SK-N-SH treated with all-trans-retinoic acid at 6 μM for 48 hours (cell line): ENCODE measurements at places on chromosomes 1 and 21.

DNA sequence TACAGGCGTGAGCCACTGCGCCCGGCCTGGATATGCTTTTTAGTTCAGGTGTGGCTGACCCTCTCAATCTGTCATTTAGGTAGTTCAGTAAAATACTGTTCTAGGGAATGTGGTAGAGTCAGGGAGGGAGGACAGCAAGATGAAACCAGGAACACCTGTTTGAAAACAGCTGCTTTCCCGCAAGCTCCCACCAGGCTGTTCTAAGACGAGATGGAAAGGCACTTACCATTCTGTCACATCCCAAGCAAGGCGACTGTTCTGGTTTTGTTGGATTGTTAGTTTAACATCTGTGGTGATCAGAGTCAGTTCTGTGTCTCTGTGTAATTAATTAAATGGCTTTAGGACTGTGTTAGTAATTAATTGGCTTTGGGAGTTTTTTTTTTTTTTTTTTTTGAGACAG, 2.9 kb downstream of the CHAF1B start:
- ATAC-seq = no peak

DNA sequence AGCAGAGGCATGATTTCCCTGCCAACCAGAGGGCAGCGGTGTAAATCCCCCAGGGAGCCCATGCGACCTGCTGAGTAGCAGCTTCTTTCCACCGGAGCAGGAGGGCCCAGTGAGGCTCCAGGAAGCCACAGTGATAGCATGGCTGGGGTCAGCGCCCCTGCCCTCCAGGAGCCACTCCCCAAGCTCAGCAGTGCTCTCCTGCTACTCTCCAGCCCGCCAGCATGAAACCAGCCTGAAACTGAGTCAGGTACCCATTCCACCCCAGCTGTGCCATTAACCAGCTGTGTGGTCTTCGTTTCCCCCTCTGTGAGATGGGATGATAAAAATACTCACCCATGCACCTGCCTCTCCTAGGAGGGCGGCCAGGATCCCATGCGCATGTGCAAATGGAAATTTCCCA, 123.8 kb upstream of the TMEM51 start:
- no peak for ATAC-seq

- no peak for ATAC-seq
Observed at GRCh38 chr1:2408859-2409276, 3.5 kb downstream of the PEX10 start.

DNA sequence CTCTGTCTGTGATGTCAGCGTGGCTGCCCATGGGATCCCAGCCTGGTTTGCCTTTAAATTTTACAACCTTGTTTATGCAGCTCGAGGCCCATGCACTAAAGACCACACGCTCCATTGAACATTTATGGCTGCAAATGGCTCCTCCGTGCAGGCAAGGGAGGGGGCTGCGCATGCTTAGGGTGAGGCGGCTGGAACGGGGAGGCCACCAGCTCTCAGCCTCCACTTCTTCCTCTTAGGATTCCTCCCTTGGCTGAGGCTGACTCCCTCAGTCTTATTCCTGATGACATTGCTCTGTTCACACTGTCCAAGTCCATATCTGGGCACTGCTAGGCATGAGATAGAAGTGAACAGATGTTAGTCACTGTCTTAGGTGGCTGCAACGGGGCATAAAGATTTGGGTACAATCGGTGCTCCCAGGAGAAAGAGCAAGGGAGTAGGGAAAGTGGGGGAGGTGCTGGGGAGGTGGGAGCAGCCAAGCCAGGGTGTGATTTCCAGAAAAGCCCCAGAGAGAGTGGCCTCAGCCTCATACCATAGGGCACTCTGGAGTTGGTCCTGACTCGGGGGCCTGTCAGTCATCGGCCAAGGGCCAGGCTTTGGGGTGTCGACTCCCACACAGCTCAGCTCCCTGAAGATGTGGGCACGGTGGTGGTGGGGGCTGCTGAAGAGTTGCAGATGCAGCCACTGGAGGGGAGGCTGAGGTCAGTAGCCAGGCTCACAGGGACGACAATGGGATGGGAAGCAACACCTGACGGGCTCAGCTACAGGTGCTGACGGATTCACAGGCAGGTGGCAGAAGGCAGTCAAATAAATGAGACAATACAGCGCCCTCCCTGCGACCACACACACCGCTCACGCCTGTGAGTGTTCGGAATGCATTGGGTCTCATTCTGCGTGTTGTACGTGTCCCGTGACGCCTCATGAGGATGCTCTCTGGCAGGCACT, 37.3 kb upstream of the ACTL8 start:
- no peak for ATAC-seq

DNA sequence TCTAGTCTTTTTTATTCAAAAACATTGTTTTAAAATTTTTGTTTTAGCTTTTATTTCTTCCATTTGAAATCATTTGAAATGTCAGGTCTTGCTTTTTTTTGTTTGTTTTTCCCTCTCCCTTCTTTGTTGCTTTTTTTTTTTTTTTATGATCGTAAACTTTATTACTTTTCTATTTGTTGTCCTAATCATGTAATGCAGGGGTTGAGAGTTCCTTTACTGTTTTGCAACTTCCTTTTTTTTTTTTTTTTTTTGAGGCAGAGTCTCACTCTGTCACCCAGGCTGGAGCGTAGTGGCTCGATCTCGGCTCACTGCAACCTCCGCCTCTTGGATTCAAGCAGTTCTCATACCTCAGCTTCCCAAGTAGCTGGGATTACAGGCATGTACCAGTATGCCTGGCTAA, 24.8 kb downstream of the IVNS1ABP start:
- no peak for ATAC-seq

GRCh38 chr1:57384901-57385300, 39.0 kb downstream of the DAB1 start:
- ATAC-seq = no peak

- no peak for ATAC-seq
Observed at GRCh38 chr1:154859151-154859785, 10.8 kb downstream of the KCNN3 start.

GRCh38 chr1:4564051-4564450, 90.4 kb upstream of the AJAP1 start:
- ATAC-seq = no peak

DNA sequence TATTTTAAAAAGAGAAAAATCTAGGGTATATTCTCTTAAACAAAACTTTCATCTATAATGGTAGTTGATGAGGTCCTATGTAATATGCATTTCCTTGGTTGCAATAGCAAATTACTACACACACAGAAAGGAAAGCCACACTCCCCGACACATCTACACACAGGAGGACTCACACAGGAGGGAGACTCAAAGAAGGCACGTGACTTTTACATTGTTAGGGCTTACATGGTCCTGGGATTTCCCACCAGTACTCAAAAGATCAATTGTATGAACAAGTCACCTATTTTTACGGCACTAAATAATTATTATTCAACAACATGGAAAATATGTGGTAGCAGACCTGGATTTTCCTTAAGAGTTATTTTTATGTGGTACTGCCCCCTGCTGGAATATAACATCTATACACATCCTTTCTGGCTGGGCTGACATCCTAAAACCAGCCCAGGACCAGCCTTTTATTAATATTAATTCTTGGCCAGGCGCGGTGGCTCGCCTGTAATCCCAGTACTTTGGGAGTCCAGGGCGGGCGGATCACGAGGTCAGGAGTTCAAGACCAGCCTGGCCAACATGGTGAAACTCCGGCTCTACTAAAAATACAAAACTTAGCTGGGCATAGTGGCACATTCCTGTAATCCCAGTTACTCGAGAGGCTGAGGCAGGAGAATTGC, 33.9 kb upstream of the LGALS8 start:
- peak; percentile 94 for ATAC-seq

GRCh38 chr1:160354388-160354985, 11.3 kb downstream of the NCSTN start:
- peak; percentile 82 for ATAC-seq

GRCh38 chr1:62426794-62427193, 10.1 kb upstream of the USP1 start:
- ATAC-seq = no peak

DNA sequence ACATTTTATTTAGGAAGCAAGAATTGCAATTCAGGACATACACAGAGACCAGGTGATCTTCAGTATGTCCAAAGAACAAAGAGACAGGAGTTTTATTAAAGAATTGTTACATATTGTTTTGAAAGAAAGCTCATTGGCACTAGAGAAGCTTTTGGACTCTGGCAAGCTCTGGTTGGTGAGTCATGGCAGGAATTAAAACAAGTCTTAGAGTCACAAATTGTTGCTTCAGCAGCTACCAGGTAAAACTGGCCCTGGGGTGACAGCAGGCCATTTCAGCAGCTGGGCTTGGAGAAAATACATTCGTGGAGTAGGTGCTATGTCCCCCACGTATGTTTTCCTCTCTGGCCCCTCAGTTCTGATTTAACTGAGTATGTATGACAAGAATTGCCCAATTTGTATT, 58.8 kb downstream of the MAP3K21 start:
- ATAC-seq = no peak

DNA sequence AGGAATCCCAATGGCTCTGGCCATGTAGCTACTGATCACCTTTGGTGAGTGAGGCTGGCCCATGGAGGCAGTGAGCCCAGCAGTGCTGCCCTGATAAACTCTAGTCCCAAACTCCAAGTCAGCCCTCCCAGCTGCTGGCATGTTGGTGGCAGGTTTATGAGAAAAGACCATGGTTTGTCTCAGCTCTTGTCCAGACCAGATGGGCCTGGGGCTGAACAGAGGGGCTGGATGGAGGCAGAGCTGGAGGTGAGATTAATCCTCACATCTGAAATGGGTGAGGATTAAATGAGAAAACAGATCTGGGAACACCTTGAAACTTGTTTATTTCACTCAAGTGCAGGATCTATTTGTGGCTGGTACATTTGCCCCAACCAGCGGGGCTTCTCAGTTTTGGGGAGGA, 3.2 kb downstream of the TMEM269 start:
- ATAC-seq = no peak

- no peak for ATAC-seq
Observed at GRCh38 chr21:25934130-25934529, 199.4 kb downstream of the GABPA start.

DNA sequence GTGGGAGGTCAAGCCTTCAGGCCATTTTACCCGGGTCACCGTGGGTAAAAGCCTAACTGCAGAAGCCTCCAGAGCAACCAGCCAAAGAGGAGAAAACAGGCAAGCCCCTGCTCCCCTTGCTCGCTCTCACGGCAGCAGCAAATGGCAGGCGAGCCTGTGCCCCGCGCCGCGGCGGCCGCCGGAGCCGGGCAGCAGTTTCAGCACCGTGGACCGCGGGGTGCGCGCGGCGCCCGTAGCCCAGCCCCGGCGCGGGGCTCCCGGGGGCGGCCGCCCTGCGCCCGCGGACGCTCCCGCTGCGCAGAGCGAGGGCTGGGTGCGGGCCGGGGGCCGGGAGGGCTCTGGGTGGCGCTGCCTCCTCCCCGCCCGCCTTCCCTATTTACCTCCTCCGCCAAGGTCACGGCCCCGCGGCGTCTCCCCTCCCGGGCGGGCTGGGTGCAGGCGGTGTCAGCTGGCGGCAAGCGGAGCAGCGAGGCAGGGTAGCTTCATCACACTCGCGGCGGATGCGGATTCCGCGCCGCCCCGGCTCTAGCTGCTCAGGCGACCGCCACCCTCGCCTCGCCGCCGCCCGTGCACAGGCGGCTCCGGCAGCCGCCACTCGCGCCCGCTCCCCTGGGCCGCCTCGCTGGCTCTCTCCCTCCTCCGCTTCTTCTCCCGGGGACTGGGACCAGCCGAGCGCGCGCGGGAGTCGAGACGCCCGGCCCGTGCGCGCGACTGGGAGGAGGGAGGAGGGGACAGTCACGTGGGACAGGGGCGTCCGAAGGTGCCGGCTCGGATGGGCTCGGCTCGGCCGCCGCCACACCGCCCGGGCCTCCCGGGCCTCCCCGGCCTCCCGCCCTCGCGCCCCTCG, at the start of gene RGS7:
Gene RGS7 (minus strand): TSS at position 687 of the 847 bp plus-strand sequence.
- ATAC-seq = peak; percentile 89

DNA sequence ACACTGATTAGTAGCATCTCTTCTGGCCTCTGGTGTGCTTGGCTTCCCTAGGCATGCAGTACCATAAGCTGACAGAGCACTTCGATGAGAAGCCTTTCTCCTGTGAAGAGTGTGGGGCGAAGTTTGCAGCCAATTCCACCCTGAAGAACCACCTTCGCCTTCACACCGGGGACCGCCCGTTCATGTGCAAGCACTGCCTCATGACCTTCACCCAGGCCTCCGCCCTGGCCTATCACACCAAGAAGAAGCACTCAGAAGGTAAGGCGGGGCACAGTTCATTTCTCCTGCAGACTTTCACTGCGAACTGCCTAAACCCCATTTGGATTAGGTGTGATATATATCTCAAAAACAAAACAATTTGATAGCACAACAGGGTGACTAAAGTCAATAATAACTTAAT, 50.4 kb upstream of the EPHA8 start:
- ATAC-seq = no peak

- ATAC-seq = peak; percentile 70
Observed at GRCh38 chr1:43786960-43787359, 79.6 kb downstream of the ST3GAL3 start.

DNA sequence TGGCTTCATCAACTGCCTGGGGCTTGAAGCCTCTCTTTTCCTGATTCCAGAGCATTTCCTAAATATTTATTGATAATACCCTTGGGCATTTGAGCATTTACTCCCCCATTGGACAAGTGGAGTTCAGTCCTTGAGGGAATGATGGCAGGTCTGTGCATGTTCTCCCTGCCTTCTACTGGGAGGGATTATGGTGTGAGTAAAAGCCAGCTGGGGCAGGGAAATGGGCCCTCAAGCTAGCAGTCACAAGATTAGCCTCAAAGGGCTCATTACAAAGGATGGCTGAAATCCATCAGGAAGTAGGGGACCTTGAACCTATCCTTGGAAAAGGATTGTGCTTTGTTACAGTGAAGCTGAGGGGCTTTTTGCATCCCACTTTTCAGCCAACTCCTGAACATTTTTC, 24.2 kb upstream of the OSBPL9 start:
- no peak for ATAC-seq

- no peak for ATAC-seq
Observed at GRCh38 chr1:37755951-37756560, 8.9 kb downstream of the EPHA10 start.

DNA sequence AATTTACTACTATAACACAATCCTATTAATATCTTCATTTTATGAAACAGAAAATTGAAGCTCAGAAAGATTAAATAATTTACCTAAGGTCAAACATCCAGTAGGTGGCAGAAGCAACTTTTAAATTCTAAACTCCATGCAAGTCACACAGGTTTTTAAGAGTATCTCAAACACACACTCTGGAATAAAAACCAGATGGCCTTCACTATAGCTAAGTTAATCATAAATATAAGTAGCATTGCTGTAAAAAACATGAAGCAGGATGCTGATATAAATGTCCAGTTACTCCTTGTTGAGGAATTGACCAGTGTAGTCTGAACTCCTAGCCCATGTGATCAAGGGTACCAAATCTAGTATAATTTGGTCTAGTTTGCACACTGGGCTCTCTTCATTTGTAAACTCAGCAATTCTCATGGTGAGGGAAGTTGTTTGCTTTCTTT, 9.4 kb upstream of the FMO3 start:
- peak; percentile 82 for ATAC-seq

GRCh38 chr1:228356897-228357680, 49.5 kb downstream of the TRIM11 start:
- ATAC-seq = no peak

GRCh38 chr21:45880097-45881068, 101.2 kb upstream of the COL6A1 start:
- ATAC-seq = peak; percentile 86

DNA sequence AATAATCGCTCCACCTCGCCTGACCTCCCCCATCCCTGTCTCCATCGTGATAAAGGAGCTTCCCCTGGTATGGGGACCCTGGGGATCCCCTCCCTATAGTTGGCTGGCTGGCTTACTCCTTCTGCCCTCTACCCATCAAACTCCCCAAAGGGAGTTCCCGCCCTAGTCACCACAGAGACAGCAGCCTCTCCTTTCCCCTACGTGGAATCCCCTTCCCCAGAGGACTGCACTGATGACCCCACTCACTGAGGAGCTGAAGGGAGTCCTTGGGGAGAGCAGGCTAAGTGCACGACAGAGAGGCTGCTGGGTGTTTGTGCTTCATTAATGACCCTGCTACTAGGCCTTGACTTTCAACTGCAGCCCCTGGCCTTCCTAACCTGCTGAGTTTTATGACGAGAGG, 1.9 kb downstream of the CADM3 start:
- no peak for ATAC-seq
